ENCODE measurements at places on chromosomes 6 and 20. TPM values are rescaled to one million over a fixed set of nuclear protein-coding genes. Genes with fewer than 3 reads are reported as not detected.

GRCh38 chr20:34315236-34315635, 12.1 kb upstream of the AHCY start:
- DNase-seq, result no peak

- no peak for DNase-seq
Observed at GRCh38 chr6:15305909-15306308, 60.0 kb downstream of the JARID2 start.

DNA sequence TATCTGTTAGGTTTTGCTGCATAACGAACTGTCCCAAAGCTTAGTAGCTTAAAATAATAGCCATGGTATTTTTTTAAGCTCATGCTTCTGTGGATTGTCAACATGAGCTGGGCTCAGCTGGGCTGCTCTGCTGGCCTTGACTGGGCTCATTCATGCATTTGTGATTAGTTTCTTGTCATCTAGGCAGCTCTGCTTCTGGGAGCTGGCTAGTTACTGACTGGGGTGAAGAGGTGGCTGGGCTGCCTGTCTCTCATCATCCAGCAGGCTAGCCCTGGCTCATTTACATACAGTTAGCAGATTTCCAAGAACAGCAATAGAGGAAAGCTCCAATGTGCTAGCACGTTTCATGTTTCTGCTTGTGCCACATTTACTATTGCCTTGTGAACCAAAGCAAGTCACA, 165.1 kb upstream of the PCSK2 start:
- no peak for DNase-seq

DNA sequence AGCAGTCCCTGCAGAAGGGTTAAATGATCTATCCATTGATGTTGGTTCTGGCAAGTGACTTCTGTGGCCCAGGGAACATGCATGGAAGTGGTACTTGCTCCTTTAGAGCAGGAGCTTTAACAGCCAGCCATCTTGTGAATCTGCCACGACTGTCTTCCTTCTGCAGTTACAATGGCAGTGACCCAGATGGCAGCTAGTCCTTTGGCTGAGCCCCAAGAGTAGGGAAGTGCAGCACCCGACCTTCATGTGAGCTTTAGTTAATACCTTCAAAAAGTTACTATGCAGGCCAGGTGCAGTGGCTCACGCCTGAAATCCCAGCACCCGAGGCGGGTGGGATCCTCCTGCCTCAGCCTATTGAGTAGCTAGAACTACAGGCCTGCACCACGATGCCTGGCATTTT, 66.4 kb downstream of the POPDC3 start:
- DNase-seq, result no peak

DNA sequence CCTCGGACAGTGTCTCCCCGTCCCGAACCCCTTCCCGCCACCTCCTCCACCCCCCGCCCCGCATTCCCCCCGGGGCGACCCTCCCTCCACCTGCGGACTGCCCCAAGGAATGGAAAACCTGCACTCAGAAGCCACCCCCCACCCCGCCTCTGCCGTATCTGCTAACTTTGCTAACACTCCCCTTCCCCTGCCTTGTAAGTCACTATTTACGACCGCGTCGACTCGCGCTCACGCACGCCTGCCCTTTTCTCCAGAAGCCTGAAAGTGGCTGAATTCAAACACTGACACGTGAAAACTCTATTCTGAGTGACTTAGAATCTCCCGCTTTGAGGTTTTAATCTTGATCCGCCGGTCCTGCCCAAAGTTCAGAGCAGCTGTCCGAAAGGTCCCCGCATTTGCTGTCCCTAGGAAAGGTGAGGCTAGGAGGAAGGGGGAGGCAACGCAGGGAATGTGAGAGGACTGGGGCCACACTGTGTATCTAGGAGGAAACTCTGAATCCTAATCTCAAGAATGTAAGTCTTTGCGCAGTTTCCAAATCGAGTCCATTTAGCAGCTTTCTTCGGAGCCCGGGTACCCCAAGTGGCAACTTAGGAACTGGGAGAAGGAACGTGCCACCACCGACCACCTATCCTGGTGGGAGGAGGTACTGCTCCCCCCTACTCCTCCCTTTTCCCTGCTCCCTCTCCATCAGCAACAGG, 9.3 kb upstream of the POU3F2 start:
- DNase-seq, result no peak

GRCh38 chr6:167872538-167873210, 46.0 kb downstream of the AFDN start:
- no peak for DNase-seq

DNA sequence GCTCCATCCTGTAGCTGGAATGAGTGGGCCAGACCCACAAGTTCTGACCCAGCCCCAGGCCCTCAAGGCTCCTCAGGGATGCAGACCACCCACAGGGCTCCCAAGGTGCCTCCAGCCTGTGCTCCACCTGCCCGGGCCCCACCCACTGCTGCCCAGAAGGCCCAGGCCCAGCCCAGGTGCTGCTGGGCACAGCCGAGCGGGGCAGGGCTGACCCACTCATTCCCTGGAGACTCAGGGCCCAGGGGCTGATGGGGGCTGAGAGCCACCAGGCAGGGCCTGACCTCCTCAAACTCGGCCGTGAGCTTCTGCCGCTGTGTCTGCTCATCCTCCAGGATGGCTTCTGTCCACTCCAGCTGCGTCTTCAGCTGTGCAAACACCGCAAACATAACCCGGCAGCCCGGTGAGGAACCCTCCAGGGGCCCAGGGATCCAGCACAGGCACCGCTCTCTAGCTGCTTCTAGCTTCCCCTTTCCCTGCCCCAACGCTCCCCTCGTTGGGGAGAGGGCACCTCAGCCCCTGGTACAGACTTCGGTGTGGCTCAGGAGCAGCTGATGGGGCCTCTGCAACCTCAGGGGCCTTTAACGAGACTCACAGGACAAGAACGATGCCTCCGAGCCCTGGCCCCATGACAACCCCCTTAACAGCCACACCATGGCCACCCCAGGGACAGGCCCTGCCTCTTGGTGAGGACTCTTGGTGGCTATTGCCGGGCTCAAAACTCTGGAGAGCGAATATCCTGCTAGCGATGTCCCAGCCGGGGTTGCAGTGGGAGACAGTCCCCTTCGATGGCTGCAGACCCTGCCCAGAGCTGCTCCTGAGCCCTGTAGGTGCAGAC, 46.0 kb downstream of the DSTN start:
- no peak for DNase-seq

- no peak for DNase-seq
Observed at GRCh38 chr20:44513871-44514270, 8.0 kb downstream of the SERINC3 start.

The SCRT2 gene
- total RNA-seq, result 0.75 TPM

Data from K562 (cell line).